M059J (cell line): ENCODE measurements at places on chromosomes 5 and 9.

DNA sequence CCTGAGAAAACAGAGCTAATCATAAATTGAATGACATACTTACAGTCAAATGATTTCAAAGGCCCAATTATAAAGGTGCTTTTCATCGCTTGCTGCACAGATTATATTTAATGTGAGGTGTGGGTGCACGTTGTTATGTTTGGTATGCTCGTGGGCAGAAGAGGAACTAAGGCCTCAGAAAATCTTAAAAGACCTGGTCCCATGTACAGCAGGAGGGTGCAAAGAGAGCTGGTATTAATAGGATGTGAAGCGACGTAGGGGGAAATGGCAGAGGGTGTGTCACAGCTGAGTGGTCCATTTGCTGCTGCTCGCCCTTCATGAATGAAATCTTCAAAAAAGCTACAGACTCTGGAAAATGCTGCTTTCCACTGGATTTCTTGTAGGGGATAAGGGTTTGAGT lies 40.5 kb upstream of the IFNK start:
- no peak for DNase-seq

- peak; percentile 77 for DNase-seq
These were observed 11.0 kb downstream of the ABLIM3 start for GRCh38 chr5:149152317-149152746.

GRCh38 chr9:124258607-124259157 lies 933 bp downstream of the NEK6 start:
- peak; percentile 44 for DNase-seq

DNA sequence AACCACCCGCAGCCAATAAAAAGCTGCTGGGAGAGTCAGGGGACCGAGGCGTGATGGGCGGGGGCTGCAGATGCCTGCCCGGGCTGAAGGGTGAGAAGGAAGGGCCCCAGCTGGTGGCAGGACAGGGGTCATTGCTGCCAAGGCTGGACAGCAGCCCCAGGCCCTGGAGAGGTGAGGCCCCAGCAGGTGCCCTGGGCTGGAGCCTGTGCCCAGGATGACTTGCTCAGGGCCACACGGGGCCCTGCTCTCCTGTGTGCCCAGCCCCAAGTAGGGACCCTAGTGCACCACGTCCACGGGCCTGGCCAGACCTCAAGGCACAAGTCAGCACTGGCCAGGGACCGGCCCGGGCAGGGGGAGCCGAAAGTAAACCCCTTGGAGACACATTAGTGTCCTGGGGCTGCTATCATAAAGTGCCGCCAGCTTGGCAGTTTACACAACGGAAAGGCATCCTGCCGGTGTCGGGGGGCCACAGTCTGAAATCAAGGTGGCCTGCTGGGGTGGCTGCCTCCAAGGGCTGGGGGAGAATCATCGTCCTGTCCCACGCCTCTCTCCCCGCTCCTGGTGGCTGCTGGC lies 22.0 kb downstream of the LHX3 start:
- DNase-seq, result no peak

DNA sequence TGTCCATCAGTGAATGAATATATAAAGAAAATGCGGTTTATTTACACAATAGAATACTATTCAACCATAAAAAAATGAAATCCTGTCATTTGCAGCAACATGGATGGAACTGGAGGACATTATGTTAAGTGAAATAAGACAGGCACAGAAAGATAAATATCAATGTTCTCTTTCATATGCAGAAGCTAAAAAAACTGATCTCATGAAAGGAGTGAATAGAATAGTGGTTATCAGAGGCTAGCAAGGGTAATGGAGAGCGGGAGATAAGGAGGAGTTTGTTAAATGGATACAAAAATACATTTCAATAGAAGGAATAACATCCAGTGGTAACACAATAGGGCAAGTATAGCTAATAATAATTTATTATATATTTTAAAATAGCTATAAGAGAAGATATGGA lies 65.0 kb downstream of the AGTPBP1 start:
- DNase-seq, result no peak

GRCh38 chr9:23120630-23121029 lies 674.0 kb downstream of the DMRTA1 start:
- no peak for DNase-seq

DNA sequence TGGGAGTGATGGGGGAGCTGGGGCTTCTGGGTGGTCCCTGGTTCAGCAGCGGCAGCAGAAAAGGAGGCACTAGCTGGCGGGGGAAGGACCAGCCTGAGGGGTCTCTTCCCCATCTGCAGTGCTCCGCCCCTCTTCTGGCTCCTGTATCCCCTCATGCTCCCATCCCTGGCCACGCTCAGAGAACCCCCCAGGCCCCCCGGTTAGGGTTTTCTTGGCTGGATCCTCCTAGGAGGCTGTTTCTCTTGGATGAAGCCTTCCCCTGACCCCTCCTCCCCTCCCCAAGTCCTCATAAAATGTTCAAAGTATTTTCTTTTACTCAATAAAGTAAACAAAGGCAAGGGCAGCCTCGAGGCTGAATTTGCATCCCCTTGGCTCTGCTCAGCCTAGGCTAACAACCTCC lies 60.8 kb downstream of the FGF18 start:
- DNase-seq, result no peak

- no peak for DNase-seq
These were observed 21.3 kb downstream of the GPX3 start for GRCh38 chr5:151041577-151042268.

DNA sequence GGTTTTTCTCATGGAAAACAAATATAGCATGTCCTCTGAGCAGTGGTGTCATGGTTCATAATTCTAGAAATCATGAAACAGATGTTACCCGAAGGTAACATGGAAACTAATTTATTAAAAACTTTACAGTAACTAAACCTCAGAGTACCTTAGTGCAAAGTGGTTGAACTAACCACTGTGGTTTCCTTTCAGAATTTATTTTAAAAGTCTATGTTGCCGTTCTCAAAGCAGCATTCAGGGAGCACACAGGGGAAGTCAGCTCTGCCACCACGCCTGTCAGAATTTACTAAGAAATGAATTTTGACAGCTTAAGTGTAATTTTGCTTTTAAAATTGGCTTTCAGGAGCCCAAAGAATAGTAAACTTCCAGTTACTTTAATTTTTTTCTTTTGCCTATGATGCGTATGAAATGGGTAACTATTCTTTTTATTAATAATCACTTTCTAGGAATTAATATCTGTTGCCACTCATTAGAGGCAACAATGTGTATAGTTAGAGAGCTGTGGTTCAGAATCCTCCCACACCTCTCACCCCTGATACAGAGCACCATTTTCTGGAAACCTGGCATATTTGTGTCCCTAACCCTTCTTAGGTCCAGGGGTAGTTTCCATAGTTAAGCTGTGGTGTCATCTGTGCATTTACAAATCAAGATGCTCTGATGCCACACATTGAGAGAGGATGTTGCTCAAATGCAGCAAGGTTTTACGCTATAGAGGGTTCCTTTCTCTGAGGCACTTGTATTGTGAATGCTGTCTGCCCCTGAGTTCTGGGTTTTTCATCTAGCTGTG lies 202.6 kb downstream of the ZSWIM6 start:
- no peak for DNase-seq

DNA sequence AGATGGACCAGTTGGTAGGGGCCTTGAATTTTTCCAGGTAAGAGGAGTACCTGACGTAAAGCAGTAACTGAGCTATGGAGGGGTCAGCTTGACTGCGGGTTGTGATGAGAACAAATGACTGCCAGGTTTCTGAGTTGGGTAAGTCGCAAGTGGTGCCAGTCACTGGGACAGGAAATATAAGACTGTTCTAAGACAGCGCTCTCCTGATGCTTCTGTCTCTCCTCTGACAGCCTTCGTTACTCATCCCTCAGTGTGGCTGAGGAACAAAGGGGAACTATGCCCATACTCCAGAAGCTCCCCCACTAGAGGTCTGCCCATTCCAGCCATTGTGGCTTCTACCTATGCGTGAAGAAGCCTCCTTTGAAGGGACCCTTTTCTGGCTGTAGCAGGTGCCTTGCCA lies 13.3 kb downstream of the CAVIN4 start:
- DNase-seq, result no peak

DNA sequence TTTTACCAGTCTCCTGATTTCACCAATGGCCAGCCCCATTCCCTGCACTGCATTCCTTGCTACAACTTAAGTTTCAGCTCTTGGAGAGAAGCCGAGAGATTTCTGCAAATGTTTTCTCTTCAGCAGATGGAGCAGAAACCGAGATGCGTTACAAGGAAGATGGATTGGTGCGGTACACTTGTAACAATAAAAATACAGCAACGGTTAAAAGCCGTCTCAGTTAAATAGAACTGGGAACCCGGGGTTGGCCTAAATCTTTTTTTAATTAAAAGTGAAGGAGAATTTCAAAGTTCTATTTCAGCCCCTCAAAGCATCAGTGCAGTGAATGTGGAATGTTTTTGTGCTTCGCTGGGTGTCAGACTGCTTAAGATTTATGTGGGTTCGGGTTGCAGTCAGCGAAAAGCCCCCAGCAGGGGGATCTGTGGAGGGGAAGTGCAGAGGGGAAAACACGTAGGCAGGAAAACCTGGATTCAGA lies 19.8 kb downstream of the BRINP1 start:
- DNase-seq, result no peak

- DNase-seq, result peak; percentile 49
These were observed 86.5 kb upstream of the ATP10B start for GRCh38 chr5:160938532-160938931.

- DNase-seq, result no peak
These were observed 3.6 kb upstream of the PITX1 start for GRCh38 chr5:135037519-135038204.

- DNase-seq, result peak; percentile 30
These were observed 47.4 kb upstream of the SHC3 start for GRCh38 chr9:89225991-89226471.

DNA sequence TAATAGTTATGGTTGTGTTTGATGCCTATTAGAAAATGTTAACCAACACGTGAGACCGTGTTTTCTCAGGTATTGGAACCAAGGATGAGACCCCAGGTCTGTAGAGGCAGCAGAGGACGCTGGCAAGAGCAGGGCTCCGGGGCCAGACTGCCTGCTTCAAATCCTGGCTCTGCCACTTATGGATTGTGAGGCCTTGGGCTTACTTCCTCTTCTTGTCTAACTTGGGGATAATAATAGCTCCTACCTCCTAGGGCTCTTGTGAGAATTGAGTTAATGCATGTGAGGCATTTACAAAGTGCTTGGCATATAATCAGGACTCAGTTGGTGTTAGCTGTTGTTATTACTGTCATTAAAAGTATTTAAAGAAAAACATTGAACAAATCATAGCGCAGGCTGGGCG lies 85.5 kb upstream of the PITX1 start:
- DNase-seq, result no peak

DNA sequence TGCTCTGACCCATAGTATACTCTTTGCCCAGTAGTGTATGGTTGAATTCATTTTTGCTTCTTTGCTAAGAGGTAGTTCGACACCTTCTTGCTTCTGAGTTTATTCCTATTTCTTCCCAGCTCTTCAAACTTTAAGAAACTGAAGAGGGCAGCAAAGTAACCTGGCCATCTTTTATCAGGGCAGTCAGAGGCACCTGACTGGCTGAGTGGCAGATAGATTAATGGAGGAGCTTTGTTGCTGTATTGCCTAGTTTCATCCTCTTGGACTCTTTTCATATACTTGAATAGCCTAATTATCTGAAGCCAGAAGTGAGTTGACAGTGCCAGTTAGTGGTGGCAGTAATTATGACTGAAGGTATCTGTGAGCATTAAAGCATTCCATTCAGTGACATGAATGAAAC lies 82.5 kb downstream of the UHRF2 start:
- no peak for DNase-seq

DNA sequence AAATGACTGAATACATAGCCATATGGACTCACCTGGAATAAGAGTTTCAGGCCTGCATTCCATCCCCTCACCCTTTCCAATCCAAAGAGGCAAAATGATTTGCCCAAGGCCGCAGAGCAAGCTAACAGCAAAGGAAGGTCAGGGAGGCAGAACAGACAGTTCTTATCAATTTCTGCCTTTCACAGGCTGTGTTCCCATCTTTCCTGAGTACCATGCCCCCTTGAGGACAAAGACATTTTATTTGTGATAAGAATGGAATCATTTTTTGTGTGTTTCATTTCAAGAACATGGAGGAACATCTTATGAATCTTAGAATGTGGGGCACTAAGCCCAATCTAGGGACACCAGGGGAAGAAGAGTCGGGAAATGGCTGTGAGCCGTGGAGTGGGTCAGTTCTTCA lies 13.9 kb downstream of the LHFPL2 start:
- DNase-seq, result peak; percentile 32

- DNase-seq, result peak; percentile 35
These were observed 137.5 kb upstream of the TUT7 start for GRCh38 chr9:86491468-86492266.
